T-helper 17 cell (primary cell): ENCODE measurements at places on chromosomes 3 and 15.

GRCh38 chr3:122409446-122409845 is 6.4 kb downstream of the WDR5B start:
- no peak for DNase-seq

DNA sequence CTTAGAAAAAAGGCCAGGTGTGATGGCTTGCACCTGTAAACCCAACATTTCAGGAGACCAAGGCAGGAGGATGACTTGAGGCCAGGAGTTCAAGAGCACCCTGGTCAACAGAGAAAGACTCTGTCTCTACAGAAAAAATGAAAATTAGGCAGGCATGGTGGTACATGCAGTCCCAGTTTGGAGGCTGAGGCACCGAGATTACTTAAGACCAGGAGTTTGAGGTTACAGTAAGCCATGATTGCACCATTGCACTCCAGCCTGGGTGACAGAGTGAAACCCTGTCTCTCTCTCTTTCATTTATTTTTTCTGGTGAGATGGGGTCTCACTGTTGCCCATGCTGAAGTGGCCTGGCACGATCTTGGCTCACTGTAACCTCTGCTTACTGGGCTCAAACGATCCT is 24.7 kb downstream of the IP6K1 start:
- no peak for DNase-seq

DNA sequence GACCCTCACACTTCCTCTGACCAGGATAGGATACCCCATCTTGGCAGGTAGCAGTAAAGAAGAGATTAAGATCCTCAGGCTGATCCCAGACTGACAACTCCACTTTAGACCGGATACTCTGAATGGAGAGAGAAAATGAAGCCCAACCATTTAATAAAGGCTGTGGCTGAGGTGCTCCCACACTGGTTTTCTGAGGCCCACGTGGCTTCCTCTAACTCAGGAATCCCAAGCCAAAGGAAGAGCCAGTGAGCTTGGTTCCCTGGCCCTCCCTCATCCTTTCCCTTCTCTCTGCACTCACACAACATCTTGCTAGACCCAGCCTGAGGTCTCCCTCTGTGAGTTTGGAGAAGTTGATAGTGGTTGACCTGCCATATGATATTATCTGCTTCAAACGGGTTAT is 78.1 kb downstream of the ITGB5 start:
- no peak for DNase-seq

DNA sequence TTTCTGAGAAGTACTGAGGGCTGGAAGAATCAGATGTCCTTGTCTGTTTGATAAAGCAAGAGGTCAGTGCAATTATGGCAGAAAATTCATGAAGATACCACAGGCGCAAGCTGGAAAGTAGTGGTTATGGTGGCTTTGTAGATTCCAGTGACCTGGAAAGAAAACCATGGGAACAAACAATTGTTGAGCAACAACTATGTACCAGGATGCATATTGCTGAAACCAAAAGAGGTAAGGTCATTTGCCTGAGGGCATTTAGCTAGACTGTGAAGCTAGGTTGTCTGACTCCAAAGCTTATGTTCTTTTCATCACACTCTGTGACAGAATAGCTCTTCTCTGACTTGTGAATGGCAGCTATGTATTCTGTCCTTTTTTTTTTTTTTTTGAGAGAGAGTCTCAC is 74.0 kb downstream of the B3GALNT1 start:
- DNase-seq: no peak

- DNase-seq: no peak
Observed at GRCh38 chr15:80819001-80819400, 39.8 kb downstream of the CEMIP start.

DNA sequence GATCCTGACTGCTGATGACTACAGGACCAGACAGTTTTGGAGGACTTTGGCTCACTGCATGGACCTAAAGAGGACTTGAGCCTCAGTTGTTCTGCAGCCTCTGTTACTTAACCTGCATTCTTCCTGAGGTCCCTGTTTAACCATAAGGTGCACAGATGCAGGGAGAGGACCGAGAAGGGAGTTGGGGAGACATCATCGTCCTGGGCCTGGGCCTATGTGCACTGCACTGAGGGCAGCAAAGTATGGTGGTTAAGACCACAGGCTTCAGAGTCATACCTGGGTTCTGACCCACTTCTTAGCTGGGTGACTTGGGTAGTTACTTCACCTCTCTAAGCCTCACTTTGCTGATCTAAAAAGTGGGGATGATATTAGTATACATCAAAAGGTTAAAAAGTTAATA is 21.9 kb downstream of the KY start:
- DNase-seq: no peak

DNA sequence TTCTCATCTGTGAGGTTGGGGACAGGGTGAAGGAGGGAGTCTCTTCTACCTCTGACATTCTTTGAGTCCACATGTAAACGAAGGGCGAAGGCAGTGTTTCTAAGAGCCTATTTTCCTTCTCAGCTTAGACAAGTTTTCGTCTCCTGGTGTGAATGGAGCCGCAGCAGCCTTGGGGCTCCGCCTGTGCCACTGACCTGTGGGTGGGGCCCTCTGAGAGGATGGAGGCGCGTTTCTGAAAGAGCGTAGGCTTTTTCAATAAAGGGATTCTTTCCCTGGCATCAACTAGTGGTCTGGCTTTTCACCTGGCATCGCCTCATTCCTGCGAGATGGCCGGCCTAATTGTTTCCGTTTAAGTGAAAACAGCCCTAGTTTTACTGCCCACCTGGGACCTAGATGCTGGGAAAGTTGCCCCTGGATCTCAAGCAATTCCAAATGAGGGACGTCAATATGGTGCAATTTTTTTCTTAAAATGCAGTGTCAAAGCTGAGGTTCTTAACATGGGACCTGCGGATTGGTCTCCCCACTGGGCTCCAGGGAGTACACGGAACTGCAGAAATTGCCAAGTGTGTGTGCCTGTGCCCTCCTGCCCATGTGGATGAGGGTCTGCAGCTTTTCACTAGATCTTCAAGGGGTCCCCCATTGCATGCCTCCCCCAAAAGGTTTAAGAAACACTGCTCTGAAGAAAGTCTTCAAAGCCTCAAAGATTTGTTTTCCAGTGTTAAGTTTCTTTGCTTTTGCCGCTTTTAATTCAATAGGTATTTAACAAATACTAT is 958 bp downstream of the GLDN start:
- no peak for DNase-seq
